Spleen (tissue), 13 donors: ENCODE measurements at places on chromosomes 11 and 22. TPM values are rescaled to one million over a fixed set of nuclear protein-coding genes. Genes with fewer than 3 reads are reported as not detected.

OR6X1 gene
- total RNA-seq: not detected

- DNase-seq: no peak
These were observed 8.9 kb upstream of the PELI3 start for GRCh38 chr11:66457826-66458225.

DNA sequence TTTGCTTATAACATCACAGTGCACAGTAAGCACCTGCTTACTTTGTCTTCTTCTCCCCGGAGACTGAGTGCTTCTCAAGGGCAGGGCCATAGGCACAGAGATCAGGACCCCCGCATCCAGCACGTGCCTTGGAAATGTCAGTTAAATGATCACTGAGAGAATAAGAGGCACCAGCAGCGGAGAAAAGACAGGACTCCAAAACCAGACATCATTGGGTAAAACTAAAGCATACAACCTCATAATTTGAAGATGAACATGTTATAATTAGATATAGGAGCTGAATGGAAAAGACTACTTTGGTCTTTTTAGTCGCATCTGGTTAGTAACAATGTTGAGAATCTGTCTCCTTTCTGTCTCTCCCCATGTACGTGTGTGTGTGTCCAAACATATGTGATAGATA lies 1279.9 kb downstream of the LRRC4C start:
- no peak for DNase-seq

DNA sequence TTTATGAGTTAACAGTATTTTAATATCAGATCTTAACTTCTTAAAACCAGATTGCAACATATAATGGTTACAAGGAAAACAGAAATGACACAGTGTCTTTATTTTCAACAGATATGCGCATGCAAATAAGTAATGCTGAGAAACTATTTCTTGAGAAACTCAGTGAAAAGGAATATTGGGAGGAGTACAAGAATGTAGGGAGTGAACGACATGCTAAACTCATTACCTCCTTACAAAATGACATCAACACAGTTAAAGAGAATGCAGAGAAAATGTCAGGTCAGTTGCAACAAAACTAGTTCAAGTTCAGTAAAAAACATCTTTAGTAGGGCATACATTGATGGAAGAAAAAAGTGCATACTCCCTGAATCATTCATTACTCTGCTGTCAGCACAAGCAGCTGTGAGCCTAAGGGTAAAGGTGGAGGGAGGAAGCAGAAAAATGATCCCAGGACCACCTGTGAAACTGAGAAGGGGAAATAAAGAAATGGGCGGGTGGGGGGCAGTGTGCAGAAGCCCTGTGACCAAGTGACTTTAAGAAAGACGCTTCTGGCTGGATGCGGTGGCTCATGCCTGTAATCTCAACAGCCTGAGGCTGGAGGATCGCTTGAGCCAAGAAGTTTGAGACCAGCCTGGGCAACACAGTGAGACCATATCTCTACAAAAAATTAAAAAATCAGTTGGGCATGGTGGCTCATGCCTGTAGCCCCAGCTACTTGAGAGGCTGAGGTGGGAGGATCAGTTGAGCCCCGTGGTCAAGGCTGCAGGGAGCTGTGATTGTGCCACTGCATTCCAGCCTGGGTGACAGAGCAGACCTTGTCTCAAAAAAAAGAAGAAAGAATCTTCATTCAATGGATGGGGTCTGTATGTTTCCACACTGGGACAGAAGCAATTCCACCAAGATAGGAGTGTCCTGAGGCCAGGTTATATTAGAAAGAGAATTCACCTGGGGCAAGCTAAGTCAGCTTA lies 31.2 kb downstream of the CCDC83 start:
- DNase-seq: no peak

- no peak for DNase-seq
These were observed 110.6 kb downstream of the TP53I11 start for GRCh38 chr11:44840085-44840478.

- no peak for DNase-seq
These were observed 142.8 kb downstream of the COMMD9 start for GRCh38 chr11:36146437-36146836.

OR51I1 gene
- 0.40 TPM for total RNA-seq

KDELR3 gene
- total RNA-seq: 2.7 TPM

DNA sequence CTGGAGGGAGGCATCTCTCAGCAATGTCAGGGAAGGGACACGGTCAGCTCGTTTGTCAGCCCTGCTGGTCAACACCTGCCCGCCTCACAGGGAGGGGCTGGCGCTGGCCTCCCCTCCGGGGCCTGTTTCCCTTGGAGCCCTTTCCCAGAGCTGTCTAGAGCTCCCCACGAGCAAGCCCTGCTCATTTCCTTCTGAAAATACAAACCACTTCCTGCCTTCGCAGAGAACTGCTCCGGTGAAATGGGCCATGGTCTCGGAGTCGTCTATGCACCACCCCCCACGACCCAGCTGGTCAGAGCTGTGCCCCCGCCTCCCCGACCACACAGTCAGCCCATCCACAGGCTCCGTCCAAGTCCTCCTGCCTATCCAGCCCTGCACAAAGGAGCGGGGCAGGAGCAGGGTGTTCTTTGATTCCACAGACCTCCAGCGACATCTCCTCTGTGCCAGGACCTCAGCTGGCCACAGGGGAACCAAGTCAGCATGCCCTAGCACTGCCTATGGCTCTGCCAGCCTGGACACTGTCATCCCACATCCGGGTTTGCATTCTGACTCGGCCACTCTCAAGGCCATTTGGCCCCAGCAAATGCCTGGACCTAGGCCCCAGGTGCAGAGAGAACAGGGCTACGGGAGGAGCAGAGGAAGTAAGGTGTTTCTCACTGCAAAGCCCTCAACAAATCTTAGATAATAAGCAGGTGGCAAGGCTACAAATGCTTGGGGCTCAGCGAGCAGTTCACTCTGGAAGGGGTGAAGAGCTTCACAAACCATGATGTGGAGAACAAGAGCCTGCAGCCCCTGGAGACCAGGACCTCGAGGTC lies 82.1 kb upstream of the WNT11 start:
- DNase-seq: no peak
